ENCODE measurements at places on chromosomes 1 and 21.
A peak's percentile ranks its signal among the peaks of the same experiment; 100 is the strongest.

DNA sequence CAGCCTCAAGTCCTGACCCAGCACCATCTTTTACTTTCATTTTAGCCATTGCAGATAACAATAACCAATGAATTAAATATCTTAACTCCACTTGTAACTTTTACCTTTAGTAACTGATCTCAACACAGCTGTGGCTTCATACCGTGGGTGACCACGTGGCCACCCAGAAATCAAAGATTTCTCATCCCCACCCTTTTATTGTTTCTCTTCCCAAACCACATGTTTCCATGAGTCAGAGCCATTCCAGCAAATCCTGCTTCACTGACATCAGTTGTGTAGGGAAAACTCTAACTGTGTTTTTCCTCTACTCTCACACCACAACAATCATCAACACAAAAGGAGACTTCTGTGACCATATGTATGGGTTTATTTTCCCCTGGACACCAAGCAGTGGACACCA is 25.1 kb upstream of the BRDT start:
- DNase-seq = no peak

- peak; percentile 76 for DNase-seq
Observed at GRCh38 chr1:84504580-84505492, 1.4 kb upstream of the SPATA1 start.

- no peak for DNase-seq
Observed at GRCh38 chr1:180213401-180214170, 16.5 kb upstream of the LHX4 start.

- DNase-seq = peak; percentile 58
Observed at GRCh38 chr1:172144445-172145061, 275.9 kb upstream of the C1orf105 start.

- DNase-seq = no peak
Observed at GRCh38 chr1:167676205-167676915, 45.4 kb upstream of the MPZL1 start.

DNA sequence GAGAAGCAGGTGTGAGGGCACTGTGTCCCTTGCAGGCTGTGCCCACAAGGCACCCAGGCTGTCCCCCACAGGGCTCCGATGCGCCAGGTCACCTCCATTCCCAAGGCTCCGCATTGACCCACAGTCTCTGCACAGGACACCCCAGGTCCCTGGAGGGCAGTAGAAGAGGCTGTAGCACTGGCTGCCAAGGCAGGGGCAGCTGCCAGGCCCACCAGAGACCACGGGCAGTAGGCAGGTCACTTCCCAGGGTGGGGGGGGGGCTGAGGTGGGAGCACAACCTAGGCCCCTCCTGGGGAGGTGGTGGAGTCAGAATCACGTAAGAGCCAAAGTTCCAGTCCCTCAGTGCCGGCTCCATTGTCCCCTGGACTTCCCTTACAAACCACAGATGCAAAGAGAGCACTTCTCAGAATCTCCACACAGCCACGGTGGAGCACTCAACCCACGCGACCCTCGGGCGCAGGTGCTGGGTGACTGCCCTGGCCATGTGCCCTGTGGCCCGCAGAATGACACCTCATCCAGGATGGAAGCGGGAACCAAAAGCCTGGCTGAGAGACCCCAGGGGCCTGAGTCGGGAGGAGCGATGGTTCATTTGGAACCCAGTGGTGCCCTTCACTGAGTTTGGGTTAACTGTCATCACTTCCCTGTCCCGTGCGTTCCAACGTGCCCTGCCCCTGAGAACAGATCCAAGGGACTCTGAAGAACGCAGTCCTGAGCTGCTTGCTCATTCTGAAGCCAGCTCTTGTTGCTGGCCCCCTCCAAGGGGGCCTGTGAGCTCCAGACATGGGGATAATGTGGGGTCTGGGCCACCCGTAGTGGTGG is 69.7 kb upstream of the PDE9A start:
- no peak for DNase-seq

DNA sequence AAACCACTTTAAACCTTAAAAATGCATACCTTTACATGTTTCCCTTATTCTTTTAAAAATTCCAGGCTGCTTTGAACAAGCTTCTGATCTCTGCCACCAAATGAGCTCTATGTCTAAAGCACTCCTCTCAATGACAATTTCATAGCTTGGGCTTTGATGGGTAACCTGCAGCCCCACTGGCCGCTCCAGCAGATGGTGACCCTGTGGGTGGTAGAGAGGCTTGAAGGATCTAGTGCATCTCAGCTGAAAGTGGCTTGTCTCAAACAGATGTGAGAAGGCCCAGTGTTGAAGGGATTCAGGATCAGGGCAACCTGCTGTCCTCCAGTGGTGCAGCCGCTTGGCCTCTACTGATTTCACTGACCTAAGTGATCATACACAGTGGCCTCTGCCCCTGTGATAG is 84.7 kb upstream of the IRF2BP2 start:
- no peak for DNase-seq

GRCh38 chr1:206674745-206675175 is 9.9 kb upstream of the MAPKAPK2 start:
- DNase-seq = peak; percentile 86

DNA sequence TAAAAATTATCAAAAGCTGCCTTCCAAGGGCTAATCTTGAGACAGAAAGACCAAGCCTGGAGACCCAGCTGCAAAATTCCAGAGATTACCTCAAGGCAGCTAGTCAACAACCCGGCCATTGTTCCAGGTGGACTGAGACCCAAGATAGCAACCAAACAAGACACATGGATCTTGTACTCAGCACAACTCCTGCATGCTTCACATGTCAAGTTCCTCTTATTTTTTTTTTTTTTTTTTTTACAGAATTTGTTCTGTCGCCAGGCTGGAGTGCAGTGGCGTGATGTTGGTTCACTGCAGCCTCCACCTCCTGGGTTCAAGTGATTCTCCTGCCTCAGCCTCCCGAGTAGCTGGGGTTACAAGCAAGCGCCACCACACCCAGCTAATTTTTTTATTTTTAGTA is 40.1 kb downstream of the CD2 start:
- DNase-seq = no peak

GRCh38 chr1:221071777-221072176 is 192.5 kb downstream of the HLX start:
- no peak for DNase-seq

DNA sequence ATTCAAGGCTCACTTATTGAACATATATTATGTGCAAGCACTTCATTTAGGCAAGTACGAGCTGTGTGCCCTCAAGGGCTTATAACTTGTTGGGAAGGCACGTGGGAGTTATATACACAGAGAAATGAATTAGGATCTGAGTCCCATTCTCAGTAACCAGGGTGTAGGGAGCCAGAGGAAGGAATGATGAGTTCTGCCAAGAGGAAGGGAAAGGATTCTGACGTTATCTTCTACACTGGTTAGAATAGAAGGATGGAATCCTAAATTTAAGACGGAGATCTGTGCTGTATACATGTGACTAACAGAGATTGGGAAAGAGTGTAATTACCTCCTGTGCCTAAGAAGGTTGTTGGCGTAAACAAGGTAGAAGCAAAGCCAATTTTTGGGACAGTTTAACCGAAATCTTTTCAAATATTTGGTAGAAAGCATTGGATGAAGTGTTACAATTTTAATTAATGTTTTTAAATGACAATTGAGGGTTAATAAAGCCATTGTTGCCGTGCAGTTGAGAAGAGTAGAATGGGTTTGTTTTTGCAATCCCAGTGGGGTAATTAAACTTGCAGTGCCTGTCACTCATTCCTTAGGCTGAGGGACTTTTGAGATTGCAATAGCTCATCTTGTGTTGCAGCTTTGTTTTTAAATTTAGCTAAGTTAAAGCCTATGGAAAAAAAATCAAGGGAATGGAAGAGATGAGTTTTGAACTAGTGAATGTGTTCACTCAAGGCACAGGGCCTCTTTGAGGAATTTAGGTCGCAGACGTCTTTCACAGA is 177.2 kb downstream of the NFIA start:
- no peak for DNase-seq

DNA sequence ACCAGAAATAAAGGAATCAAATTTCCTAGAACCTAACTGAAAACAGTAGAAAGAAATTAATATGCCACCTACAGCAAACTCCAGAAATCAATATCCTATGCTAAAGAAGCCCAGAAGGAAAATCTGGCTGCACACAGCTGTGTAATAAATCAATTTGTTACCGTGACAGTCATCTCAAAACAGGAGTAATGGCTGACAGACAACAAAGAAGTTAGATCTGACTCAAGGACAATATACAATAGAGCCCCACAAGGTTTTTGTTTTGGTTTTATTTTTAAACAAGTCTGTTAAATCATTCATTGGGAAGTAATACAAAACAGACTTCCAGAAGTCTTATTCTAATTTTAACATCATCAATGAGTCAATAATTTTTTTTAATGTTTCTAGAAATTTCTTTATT is 168.4 kb downstream of the RERE start:
- no peak for DNase-seq

GRCh38 chr1:155940993-155941844 is at the start of gene RXFP4:
TSS of gene RXFP4 (plus strand) at chr1:155941638. CDS start at chr1:155941710, 72 bp downstream.
- DNase-seq = peak; percentile 62

DNA sequence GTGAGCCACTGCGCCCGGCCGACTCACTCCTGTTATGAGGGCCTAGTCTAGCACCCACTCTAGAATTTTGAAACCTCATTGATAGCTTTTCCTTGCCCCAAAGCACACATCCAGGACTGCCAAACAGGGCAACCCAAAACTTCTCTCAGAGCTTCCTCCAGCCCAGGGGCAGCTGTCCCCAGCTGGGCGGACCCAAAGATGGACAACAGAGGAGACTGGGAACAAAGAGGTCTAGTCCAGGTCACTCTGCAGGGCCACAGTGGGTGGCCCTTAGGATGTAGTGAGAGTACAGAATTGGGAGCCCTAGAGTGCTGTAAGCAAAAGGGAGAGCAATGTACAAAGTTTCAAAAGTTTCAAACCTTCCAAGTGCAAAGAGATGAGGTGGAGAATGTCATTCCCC is 1.2 kb downstream of the CD34 start:
- DNase-seq = no peak

DNA sequence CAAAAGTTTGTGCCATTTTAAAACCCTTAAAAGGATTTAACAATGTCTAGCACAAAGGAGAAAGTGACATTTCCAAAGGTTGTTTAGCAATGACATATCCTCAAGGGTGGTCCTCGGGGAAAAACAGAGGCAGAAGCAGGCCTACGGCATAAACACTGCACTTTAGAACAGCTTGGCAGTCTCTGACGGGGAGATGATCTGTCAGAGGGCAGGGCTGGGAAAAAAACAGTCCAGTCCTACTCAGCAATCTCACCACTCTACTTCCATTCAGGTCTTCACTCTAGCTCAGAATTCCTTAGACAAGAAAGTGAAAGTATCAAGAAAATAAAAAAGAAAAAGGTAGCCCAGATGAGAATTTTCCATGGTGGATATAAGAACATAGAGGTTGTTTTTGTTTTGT is 4.1 kb downstream of the CRYZ start:
- DNase-seq = no peak

GRCh38 chr1:153626904-153627714 is at the start of gene S100A13:
TSS of gene S100A13 (minus strand) at chr1:153627505. CDS start at chr1:153626472, 1,033 bp downstream.
- DNase-seq = peak; percentile 66

DNA sequence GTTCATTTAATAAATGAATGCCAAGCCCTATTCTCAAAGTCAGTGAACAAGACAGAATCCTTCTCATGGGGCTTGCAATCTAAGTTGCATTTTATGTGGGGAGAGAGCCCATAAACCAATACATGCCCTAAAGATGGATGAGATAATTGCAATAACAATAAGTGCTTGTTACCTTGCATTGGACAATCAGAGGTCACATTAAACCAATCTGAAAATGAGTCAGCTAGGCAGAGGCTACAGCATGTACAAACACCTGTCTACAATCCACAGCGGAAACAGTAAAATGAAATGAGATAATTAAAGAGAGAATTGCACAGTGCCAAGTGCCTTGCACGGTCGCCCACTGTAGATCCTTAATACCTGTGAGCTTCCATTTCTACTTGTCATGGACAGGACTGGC is 7.4 kb upstream of the IGFN1 start:
- DNase-seq = peak; percentile 49

DNA sequence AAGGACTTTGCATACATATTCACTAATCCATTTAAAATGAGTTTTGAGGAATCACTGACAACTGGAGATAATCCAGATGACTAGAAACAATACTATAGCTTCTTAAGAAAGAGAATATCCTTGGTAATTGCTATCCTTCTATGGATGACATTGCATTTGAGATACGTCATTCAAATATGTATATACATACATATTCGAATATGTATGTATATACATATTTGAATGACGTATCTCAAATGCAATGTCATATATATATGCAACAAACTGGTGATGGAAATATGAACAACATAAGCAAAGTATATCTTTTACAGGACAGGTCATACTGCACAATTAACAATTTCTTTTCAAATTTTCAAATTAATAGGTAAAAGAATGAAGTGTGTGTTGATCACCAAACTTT is 41.7 kb downstream of the EXTL2 start:
- DNase-seq = no peak

- DNase-seq = no peak
Observed at GRCh38 chr1:226602186-226603021, 53.8 kb downstream of the STUM start.

- peak; percentile 65 for DNase-seq
Observed at GRCh38 chr21:45074818-45075595, 627 bp downstream of the ADARB1 start.

DNA sequence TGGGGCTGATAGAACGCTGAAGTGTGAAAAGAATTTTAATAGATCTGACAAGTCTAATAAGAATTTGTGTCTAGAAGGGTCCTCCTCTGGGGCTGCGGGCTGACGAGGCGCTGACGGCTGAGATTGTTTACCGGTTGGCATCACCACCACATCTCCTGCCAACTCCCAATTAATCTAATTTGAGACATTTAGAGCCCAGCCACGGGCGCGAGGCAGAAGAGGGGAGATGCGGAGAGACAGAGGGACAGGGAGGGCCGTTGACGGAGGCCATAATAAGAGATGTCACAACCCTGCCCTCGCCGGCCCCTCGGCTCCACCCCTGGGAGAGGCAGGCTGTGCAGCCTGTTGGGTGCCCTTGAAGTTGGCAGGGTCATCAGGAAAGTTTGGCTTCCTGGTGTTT is 109.3 kb downstream of the PAX7 start:
- no peak for DNase-seq

GRCh38 chr21:41593760-41594138 is 85.8 kb upstream of the TMPRSS2 start:
- peak; percentile 95 for DNase-seq

DNA sequence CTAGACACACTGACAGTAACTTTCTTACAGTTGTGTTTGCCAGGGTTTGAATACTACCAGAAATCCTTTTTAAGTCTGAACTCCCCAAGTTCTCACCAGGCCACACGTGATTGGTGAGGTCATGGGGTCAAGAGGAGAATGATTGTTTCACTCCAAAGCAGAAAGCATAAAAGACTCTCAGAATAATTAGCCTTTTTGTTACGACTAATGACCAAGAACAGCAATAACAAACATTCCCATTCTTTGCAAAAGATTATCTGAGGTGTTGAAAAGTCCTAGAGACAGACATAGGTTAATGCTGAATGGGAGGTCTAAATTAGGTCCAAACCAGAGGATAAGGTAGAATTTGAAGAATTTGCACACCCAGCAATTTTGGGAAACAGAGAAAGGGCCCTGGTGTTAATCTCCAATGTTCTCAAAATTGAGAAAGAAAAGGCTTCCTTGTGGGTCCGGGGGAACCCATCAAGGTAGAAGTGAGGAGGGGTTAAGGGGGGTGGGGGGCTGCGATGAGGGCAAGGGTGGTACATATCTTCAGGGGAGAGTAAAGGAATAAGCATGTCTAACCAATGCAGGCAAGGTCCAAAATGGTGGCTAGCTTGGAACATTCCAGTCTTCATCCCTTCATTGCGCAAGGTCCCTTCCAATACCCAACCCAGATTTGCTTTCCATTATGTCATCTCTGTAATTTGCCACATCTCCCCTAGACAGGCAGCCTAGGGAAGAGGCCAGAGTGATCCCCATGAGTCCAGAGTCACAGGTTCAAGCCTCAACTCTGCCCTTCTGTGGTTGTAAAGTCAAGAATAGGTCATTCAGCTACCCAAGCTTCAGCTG is 74.6 kb upstream of the NFIA start:
- DNase-seq = no peak

All from small intestine (tissue), 16 donors.